T-helper 17 cell (primary cell): ENCODE measurements at places on chromosomes 11 and 22. TPM values are rescaled to one million over a fixed set of nuclear protein-coding genes. Genes with fewer than 3 reads are reported as not detected.

The HORMAD2 gene
- not detected for total RNA-seq

The MS4A3 gene
- 0.39 TPM for total RNA-seq

The HEPN1 gene
- not detected for total RNA-seq

The PIK3IP1 gene
- 388 TPM for total RNA-seq

The BTG4 gene
- total RNA-seq: not detected

The SCGB1D2 gene
- not detected for total RNA-seq

The RIC8A gene
- 69.2 TPM for total RNA-seq

The GAB4 gene
- not detected for total RNA-seq

The CASP5 gene
- total RNA-seq: not detected

The SERPINH1 gene
- 3.5 TPM for total RNA-seq

The UCP3 gene
- 6.0 TPM for total RNA-seq

The C1QTNF5 gene
- not detected for total RNA-seq

The TOP3B gene
- total RNA-seq: 49.5 TPM

GRCh38 chr11:17313349-17314231, 37.1 kb downstream of the NUCB2 start:
- H3K27ac ChIP-seq: no peak overlapping the region
- no peak for DNase-seq
- no peaks in the 10 kb centered on the region for H3K4me1 ChIP-seq
- no peaks in the 10 kb centered on the region for H3K36me3 ChIP-seq
- H3K27me3 ChIP-seq: no peaks in the 10 kb centered on the region
- H3K4me3 ChIP-seq: no peak overlapping the region

DNA sequence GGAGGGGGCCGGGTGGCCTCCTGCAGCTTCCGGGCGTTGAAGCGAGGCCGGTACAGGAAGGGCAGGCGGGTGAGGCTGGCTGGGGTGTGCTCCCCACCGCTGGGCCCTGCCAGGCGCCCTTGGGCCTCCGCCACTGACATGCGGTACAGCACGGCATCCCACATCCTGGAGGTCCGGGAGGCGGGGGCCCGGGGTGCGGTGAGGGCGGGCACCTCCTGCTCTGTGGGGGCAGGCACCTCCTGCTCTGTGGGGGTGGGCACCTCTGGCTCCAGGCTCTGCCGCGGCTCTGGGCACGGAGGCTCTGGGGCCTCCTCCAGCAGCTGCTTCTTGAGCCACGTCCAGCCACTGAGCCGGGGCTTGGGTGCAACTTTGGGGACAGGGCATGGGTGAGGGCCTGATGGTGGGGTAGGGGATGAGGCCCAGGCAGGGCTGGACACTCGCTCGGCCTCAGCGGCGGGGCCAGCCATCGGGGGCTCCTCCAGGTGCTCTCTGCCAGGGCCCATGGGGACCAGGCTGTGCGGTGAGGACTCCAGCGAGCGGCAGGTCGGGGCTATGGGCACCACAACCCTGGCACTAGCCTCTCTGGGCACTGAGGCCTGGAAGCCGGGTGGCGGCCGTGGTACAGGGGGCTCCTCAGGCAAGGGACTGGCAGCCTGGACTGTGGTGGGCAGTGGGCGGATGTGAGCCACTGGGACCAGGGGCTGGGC, 2.3 kb downstream of the PRR33 start:
- DNase-seq: peak; percentile 60
- peak overlapping the region; percentile 82 for H3K4me3 ChIP-seq
- peaks cover 2% of the 10 kb centered on the region for H3K36me3 ChIP-seq
- H3K4me1 ChIP-seq: peaks cover 23% of the 10 kb centered on the region

DNA sequence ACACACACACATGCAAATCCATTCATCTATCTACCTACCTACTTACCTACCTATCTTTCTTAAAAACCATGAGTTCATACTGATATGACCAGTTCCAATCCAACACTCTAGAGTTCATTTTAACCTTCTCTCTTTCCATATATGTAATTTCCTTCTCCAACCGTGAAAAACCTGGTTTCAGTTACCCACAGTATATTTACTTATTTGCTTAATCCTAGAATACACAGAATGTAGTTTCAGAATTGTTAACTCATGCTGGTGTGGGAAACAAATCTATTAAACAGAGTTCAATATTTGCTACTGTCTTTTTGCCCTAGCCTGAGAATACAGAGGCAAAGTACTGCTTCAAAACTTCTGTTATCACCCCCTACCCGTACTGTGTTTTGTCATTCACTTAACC, 101.3 kb downstream of the RRM1 start:
- peaks cover 4% of the 10 kb centered on the region for H3K36me3 ChIP-seq
- H3K27me3 ChIP-seq: peaks cover 28% of the 10 kb centered on the region
- no peak for DNase-seq
- H3K4me3 ChIP-seq: no peak overlapping the region
- H3K27ac ChIP-seq: no peak overlapping the region

GRCh38 chr11:75167617-75168016, 16.7 kb downstream of the SLCO2B1 start:
- H3K4me3 ChIP-seq: no peak overlapping the region
- no peaks in the 10 kb centered on the region for H3K36me3 ChIP-seq
- peaks cover 5% of the 10 kb centered on the region for H3K27me3 ChIP-seq
- DNase-seq: no peak
- H3K4me1 ChIP-seq: no peaks in the 10 kb centered on the region
- H3K27ac ChIP-seq: no peak overlapping the region

GRCh38 chr22:36701965-36702621, 1.5 kb downstream of the CACNG2 start:
- H3K4me3 ChIP-seq: no peak overlapping the region
- peaks cover 79% of the 10 kb centered on the region for H3K27me3 ChIP-seq
- no peaks in the 10 kb centered on the region for H3K36me3 ChIP-seq
- no peak for DNase-seq
- H3K4me1 ChIP-seq: no peaks in the 10 kb centered on the region

- peaks cover 26% of the 10 kb centered on the region for H3K27me3 ChIP-seq
- H3K4me3 ChIP-seq: no peak overlapping the region
- DNase-seq: no peak
- no peak overlapping the region for H3K27ac ChIP-seq
- H3K36me3 ChIP-seq: peaks cover 2% of the 10 kb centered on the region
- peaks cover 11% of the 10 kb centered on the region for H3K4me1 ChIP-seq
Measured at GRCh38 chr11:75244052-75244814, 3.7 kb downstream of the TPBGL start.

- no peak overlapping the region for H3K4me3 ChIP-seq
- H3K27ac ChIP-seq: no peak overlapping the region
- DNase-seq: no peak
- H3K36me3 ChIP-seq: no peaks in the 10 kb centered on the region
Measured at GRCh38 chr11:82174610-82175009, 559.1 kb downstream of the FAM181B start.

- no peak overlapping the region for H3K27ac ChIP-seq
- H3K27me3 ChIP-seq: peaks cover 42% of the 10 kb centered on the region
- DNase-seq: no peak
- peaks cover 4% of the 10 kb centered on the region for H3K4me1 ChIP-seq
Measured at GRCh38 chr11:94650756-94651155, 83.6 kb downstream of the PIWIL4 start.

DNA sequence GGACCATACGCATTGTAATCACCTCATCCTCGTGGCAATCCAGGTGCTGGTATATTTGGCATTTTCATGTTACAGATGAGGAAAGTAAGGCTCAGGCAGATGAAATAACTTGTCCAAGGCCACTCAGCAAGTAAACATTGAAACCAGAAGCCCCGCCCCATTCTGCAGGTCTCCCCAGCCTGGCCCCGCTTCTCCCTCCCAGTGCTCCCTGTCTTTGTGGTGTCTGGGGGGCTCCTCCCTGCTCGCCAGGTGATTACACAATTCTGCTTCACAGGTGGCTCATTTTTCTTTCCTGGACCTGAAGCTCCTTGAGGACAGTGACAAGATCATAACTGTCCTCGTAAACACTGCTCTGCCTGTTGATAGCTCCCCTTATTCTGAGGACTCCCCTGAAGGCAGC, 531.5 kb upstream of the B3GAT1 start:
- peaks cover 60% of the 10 kb centered on the region for H3K27me3 ChIP-seq
- H3K36me3 ChIP-seq: no peaks in the 10 kb centered on the region
- no peak overlapping the region for H3K4me3 ChIP-seq
- no peaks in the 10 kb centered on the region for H3K4me1 ChIP-seq
- DNase-seq: no peak

DNA sequence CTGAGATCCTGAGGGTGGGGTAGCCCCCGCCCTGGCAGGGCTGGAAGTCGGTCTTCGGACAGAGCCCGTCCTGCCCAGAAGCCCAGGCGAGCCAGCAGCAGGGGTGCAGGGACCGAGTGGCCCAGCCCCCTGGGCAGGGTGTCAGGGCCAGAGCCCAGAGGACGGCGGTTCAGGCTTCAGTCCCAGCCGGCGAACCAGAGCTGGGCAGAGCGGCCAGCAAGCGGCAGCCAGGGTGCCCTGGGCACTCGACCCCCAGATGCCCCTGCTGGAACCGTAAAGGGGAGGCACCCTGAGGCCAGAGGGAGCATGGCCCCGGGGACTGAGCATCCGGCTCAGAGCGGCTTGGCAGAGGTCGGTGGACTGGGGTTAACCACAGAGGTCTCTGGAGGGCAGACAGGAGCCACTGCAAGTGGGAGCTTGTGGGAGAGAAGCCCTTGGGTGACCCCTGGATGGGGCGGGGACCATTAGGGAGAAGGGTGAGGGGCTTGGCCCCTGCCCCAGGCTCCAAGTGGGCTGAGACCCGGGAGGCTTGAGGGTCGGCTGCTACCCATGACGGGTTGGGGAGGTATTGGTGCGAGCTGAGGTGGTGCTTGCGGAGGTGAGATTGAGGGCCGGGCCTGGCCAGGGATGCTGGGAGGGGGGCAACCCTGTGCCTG, 15.9 kb downstream of the LSP1 start:
- DNase-seq: no peak
- H3K36me3 ChIP-seq: no peaks in the 10 kb centered on the region
- peaks cover 62% of the 10 kb centered on the region for H3K4me1 ChIP-seq
- peak overlapping the region; percentile 89 for H3K4me3 ChIP-seq
- no peaks in the 10 kb centered on the region for H3K27me3 ChIP-seq

DNA sequence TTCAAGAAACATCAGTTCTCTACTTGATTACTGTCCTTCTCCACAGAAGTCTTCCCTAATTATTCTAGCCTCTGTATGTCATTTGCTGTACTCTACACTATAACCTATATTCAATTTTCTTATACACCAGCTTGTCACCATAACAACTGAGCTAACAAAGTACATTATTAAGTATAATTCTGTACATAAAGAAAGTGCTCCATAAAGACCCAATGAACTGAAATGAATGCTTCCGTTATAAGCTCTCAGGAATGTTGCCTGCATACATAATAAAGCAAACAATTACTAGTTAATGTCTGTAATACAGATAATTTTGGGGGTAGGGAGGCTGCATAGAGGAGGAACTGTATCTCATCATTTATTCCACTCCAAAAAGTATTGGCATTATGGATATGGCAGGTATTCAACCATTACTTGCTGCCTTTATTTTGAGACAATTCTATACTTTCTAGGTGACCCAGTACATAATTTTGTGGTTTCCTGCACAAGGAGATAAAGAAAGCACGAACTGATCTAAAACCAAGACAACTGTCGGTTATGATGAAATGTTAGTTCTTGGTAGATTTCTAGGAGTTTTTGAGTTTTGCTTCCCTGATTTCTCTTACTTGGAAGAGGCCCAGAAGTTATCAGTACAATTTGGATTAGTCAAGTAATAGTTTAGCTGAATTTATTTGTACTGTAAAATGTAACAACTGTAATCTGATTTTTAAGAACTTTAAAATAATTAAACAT, 202.5 kb downstream of the SBF2 start:
- no peaks in the 10 kb centered on the region for H3K36me3 ChIP-seq
- H3K27me3 ChIP-seq: no peaks in the 10 kb centered on the region
- no peak overlapping the region for H3K27ac ChIP-seq

- H3K4me1 ChIP-seq: no peaks in the 10 kb centered on the region
- H3K27ac ChIP-seq: no peak overlapping the region
- H3K36me3 ChIP-seq: no peaks in the 10 kb centered on the region
- DNase-seq: no peak
- H3K4me3 ChIP-seq: no peak overlapping the region
Measured at GRCh38 chr11:124769806-124770774, 8.0 kb upstream of the ESAM start.

DNA sequence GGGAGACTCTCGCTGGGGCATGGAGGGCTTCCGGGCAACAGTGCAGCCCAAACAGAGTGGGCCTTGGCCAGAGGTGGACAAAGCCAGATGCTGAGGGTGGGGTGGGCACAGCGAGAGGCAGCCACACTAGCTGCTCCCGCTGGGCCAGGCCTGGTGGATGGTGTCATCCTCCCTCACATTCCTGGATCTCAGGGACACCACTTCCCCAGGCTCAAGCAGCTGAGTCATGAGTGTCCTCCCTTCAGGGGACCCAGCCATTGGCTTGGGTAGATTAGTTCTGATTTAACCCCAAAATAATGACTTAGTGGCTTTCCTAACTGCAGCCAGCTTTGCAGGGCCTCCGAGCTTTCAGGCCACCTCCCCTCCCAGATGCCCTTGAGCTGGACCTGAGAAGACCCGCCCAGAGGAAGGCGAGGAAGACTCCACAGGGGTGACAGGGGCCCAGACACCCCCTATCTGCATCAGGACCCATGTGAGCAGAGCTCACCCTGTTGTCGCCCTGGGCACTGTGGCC, 25.9 kb upstream of the WNT7B start:
- H3K4me3 ChIP-seq: no peak overlapping the region
- H3K36me3 ChIP-seq: no peaks in the 10 kb centered on the region
- no peak for DNase-seq
- H3K27me3 ChIP-seq: peaks cover 14% of the 10 kb centered on the region

DNA sequence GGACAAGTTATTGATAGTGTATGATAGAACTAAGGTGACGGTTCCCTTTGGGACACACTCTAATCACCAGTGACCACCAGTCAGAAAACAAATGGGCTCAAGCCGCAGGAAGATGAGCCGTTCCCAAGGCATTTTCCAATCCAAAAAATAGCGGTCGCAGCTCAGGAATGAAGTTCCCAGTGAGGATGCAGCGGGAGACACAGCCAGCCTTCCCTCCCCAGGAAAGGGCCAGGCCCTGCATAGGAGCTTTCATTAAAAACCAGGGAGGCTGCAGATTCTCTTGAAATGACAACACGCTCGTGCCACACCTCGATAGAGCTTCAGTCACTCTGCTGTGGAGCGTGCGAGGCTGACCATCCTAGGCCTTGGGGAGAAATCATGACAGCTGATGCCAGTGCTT, 65.8 kb upstream of the WNT7B start:
- H3K36me3 ChIP-seq: no peaks in the 10 kb centered on the region
- peak overlapping the region; percentile 24 for H3K27ac ChIP-seq
- DNase-seq: no peak
- H3K4me1 ChIP-seq: peaks cover 21% of the 10 kb centered on the region
- no peaks in the 10 kb centered on the region for H3K27me3 ChIP-seq
- H3K4me3 ChIP-seq: no peak overlapping the region

GRCh38 chr11:43736502-43737200, 56.1 kb downstream of the HSD17B12 start:
- H3K4me3 ChIP-seq: no peak overlapping the region
- no peak overlapping the region for H3K27ac ChIP-seq
- H3K27me3 ChIP-seq: no peaks in the 10 kb centered on the region
- H3K4me1 ChIP-seq: peaks cover 4% of the 10 kb centered on the region
- no peak for DNase-seq
- peaks cover 2% of the 10 kb centered on the region for H3K36me3 ChIP-seq

DNA sequence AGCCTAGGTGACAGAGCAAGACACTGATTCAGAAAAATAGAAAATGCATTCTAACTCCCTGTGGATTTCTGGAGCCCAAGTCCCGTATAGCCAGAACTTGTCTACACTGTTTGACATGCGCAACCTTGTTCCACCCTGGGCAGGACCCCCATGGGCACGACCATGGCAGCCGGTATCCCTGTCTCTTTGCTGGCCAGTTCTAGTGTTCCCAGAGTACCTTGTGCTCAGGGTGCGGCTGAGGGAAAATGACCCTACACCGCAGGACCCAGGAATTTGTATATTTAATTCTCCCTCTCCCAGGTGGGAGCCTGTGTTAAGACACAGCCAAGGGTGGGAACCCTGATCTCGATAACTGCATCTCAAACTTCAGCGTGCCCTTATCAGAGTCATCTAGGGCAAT, 36.7 kb upstream of the RIC3 start:
- no peak for DNase-seq
- H3K4me1 ChIP-seq: peaks cover 4% of the 10 kb centered on the region
- H3K27ac ChIP-seq: no peak overlapping the region
- no peak overlapping the region for H3K4me3 ChIP-seq
- peaks cover 81% of the 10 kb centered on the region for H3K27me3 ChIP-seq
